Lower lobe of right lung (tissue), 2 donors: ENCODE measurements at places on chromosomes 6 and 20.

DNA sequence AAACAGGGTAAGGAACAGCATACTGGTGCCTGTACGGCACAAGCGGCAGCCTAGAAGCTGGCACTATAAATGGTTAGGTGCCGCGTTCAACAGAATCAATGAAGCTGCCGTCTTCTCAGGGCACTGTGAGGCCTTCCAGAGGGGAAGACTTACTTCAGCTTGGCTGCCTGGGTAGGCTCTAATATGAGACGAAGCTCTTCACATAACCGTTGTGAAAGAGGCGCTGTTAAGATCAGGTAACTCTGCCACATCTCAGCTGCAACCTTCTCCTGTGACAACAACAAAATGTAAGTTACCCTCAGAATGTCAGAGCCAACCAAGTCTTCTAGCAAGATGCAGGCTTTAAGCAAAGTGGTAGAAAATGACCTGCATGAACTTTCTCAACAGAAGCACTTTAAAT, 12.0 kb upstream of the LYRM2 start:
- DNase-seq, result no peak
- no peaks in the 10 kb centered on the region for H3K4me1 ChIP-seq
- no peaks in the 10 kb centered on the region for H3K27me3 ChIP-seq
- H3K4me3 ChIP-seq, result no peak overlapping the region

DNA sequence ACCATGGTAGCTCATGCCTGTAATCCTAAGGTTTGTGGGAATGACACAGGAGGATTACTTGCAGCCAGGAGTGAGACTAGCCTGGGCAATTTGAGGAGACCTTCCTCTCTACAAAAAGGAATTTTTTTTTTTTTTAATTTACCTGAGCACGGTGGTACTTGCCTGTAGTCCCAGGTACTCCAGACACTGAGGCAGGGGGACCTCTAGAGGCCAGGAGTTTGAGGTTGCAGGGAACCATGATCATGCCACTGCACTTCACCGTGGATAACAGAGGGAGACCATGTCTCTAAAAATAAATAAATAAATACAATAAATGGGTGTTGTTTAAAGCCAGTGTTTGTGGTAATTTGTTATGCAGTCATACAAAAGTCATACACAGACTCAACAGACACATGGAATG, 2.4 kb upstream of the HLA-F start:
- DNase-seq, result no peak
- H3K4me3 ChIP-seq, result no peak overlapping the region
- H3K27me3 ChIP-seq, result no peaks in the 10 kb centered on the region

DNA sequence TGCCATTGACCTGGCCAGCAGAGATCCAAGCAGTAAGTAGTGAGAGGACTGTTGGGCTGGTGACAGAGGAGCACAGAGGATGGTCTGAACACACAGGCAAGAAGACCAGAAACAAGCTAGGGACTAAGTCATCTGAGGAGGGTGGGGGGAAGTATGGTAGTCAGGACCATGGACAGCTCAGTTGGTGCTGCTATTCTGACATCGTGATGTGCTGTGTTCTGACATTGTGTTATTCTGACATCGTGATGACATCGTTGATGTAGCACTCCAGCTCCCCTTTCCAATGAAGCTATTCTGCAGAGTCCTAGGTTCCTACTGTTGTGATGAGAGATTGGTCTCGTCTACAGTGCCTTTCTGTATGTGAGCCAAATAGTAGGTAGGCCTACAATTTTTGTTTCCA, 28.7 kb downstream of the CFAP206 start:
- no peaks in the 10 kb centered on the region for H3K4me1 ChIP-seq
- no peaks in the 10 kb centered on the region for H3K36me3 ChIP-seq
- no peak overlapping the region for H3K4me3 ChIP-seq
- no peak for DNase-seq

GRCh38 chr6:137099689-137100403, 55.1 kb upstream of the IL20RA start:
- H3K36me3 ChIP-seq, result no peaks in the 10 kb centered on the region
- no peak for DNase-seq
- no peaks in the 10 kb centered on the region for H3K27me3 ChIP-seq
- H3K4me1 ChIP-seq, result peaks cover 10% of the 10 kb centered on the region
- no peak overlapping the region for H3K4me3 ChIP-seq

DNA sequence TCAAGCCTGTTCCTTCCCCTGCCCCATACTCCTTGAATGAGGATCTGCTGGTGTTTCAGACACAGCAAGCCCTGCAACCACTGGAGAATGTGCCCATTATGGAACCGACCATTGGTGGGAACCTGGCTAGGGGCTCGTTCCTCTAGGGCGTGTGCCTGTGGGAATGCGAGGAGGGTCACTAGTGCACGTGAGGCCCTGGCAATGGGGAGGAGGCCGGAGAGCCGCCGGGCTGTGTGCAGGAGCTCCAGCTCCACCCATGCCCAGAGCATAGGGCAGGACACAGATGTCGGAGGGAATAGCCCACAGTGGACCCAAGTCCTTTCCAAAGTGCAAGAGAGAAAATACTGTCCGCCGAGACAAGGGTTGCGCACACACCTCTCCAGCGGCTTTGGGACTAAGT, 99.3 kb downstream of the ERMARD start:
- H3K27ac ChIP-seq, result peak overlapping the region; percentile 89
- no peak overlapping the region for H3K4me3 ChIP-seq
- no peaks in the 10 kb centered on the region for H3K27me3 ChIP-seq
- H3K36me3 ChIP-seq, result no peaks in the 10 kb centered on the region

- H3K27ac ChIP-seq, result no peak overlapping the region
- no peaks in the 10 kb centered on the region for H3K27me3 ChIP-seq
- DNase-seq, result no peak
- no peaks in the 10 kb centered on the region for H3K36me3 ChIP-seq
- H3K4me1 ChIP-seq, result peaks cover 19% of the 10 kb centered on the region
- H3K4me3 ChIP-seq, result no peak overlapping the region
Measured at GRCh38 chr6:12034837-12035236, 22.7 kb downstream of the HIVEP1 start.

- no peaks in the 10 kb centered on the region for H3K4me1 ChIP-seq
- H3K36me3 ChIP-seq, result no peaks in the 10 kb centered on the region
- H3K4me3 ChIP-seq, result no peak overlapping the region
Measured at GRCh38 chr6:49841424-49841823, 24.9 kb downstream of the CRISP1 start.

GRCh38 chr6:16129623-16130401, 926 bp downstream of the MYLIP start:
- H3K4me3 ChIP-seq, result peak overlapping the region; percentile 89
- DNase-seq, result peak; percentile 67
- H3K27ac ChIP-seq, result peak overlapping the region; percentile 95
- H3K36me3 ChIP-seq, result peaks cover 18% of the 10 kb centered on the region

- H3K27ac ChIP-seq, result no peak overlapping the region
- no peaks in the 10 kb centered on the region for H3K27me3 ChIP-seq
- H3K4me1 ChIP-seq, result no peaks in the 10 kb centered on the region
- DNase-seq, result no peak
- H3K36me3 ChIP-seq, result no peaks in the 10 kb centered on the region
- no peak overlapping the region for H3K4me3 ChIP-seq
Measured at GRCh38 chr20:12023194-12023795, 105.6 kb downstream of the BTBD3 start.

- no peaks in the 10 kb centered on the region for H3K4me1 ChIP-seq
- no peak for DNase-seq
- H3K36me3 ChIP-seq, result no peaks in the 10 kb centered on the region
Measured at GRCh38 chr20:53800883-53801604, 207.4 kb upstream of the ZNF217 start.

GRCh38 chr6:2968600-2969135, 2.7 kb downstream of the SERPINB6 start:
- H3K27me3 ChIP-seq, result no peaks in the 10 kb centered on the region
- peaks cover 45% of the 10 kb centered on the region for H3K4me1 ChIP-seq
- peak overlapping the region; percentile 28 for H3K4me3 ChIP-seq
- no peak for DNase-seq
- H3K27ac ChIP-seq, result peak overlapping the region; percentile 37

DNA sequence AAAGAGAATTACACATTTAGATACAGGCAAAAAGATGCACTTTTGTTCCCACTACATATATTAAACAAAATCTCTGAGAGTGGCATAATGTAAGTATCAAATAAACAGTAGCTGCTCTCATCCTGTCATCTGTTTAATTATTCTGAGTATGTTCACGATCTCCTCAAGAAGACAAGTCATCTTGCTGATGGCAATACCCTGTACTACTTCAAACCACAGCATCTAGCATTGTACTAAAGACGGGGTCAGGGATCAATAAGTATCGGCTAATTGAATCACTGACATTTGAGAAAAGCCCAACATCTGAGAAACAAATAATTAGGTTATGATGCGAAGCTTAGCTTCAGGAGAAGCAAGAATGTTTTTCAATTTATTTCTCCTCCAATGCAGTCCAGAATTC, 175.1 kb downstream of the PTPRK start:
- H3K36me3 ChIP-seq, result no peaks in the 10 kb centered on the region
- H3K4me1 ChIP-seq, result peaks cover 1% of the 10 kb centered on the region
- no peak overlapping the region for H3K27ac ChIP-seq
- H3K4me3 ChIP-seq, result no peak overlapping the region
- H3K27me3 ChIP-seq, result no peaks in the 10 kb centered on the region
- no peak for DNase-seq

- H3K36me3 ChIP-seq, result no peaks in the 10 kb centered on the region
- H3K4me1 ChIP-seq, result no peaks in the 10 kb centered on the region
- H3K27me3 ChIP-seq, result no peaks in the 10 kb centered on the region
- no peak overlapping the region for H3K27ac ChIP-seq
Measured at GRCh38 chr20:12570371-12570770, 438.4 kb upstream of the SPTLC3 start.
